ENCODE measurements at places on chromosomes 6 and 20. TPM values are rescaled to one million over a fixed set of nuclear protein-coding genes. Genes with fewer than 3 reads are reported as not detected.

GRCh38 chr6:144613859-144614258 is 328.7 kb downstream of the UTRN start:
- H3K27ac ChIP-seq = no peak overlapping the region
- no peak for DNase-seq
- no peaks in the 10 kb centered on the region for H3K36me3 ChIP-seq
- H3K27me3 ChIP-seq = no peaks in the 10 kb centered on the region
- H3K4me3 ChIP-seq = no peak overlapping the region

Gene FKBP1C
- 0.17 TPM for total RNA-seq

- no peaks in the 10 kb centered on the region for H3K36me3 ChIP-seq
- H3K4me1 ChIP-seq = no peaks in the 10 kb centered on the region
- no peak overlapping the region for H3K4me3 ChIP-seq
- no peaks in the 10 kb centered on the region for H3K27me3 ChIP-seq
- no peak overlapping the region for H3K27ac ChIP-seq
- no peak for DNase-seq
These were observed 29.5 kb downstream of the MTHFD1L start for GRCh38 chr6:150894935-150895552.

Gene NKX2-4
- not detected for total RNA-seq

DNA sequence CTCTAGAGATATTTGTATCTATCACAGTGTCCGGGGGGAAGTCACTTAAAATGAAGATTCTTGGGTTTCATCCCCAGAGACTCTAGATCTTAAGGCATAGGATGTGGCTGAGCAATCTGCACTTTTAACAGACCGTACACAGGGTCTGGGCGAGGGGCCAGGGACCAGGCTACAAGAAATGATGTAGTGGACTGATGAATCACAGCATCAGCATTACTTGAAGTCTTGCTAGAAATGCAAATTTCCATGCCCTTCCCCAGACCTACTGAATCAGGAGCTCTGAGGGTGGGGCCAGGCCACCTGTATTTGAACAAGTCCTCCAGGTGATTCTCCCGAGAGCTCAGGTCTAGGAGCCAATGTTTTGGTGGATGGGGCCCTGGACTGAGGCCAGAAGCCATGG is 168.4 kb downstream of the DOK5 start:
- DNase-seq = no peak
- no peak overlapping the region for H3K27ac ChIP-seq
- H3K4me3 ChIP-seq = no peak overlapping the region
- no peaks in the 10 kb centered on the region for H3K27me3 ChIP-seq

GRCh38 chr6:7241709-7242645 is 71.0 kb downstream of the SSR1 start:
- no peak overlapping the region for H3K4me3 ChIP-seq
- no peaks in the 10 kb centered on the region for H3K36me3 ChIP-seq
- H3K27ac ChIP-seq = peak overlapping the region; percentile 62
- peaks cover 59% of the 10 kb centered on the region for H3K4me1 ChIP-seq

Gene WFDC5
- total RNA-seq = not detected

Gene SIGLEC1
- 0.20 TPM for total RNA-seq

Gene DNAAF9
- 3.9 TPM for total RNA-seq

Gene SLC17A5
- total RNA-seq = 4.0 TPM

- no peaks in the 10 kb centered on the region for H3K27me3 ChIP-seq
- no peaks in the 10 kb centered on the region for H3K4me1 ChIP-seq
- no peaks in the 10 kb centered on the region for H3K36me3 ChIP-seq
- H3K4me3 ChIP-seq = no peak overlapping the region
- no peak overlapping the region for H3K27ac ChIP-seq
These were observed 686.9 kb upstream of the CITED2 start for GRCh38 chr6:140061110-140062042.

GRCh38 chr20:32359633-32360332 is 1.7 kb downstream of the ASXL1 start:
- H3K27me3 ChIP-seq = no peaks in the 10 kb centered on the region
- H3K27ac ChIP-seq = peak overlapping the region; percentile 94
- no peaks in the 10 kb centered on the region for H3K36me3 ChIP-seq
- DNase-seq = no peak
- H3K4me3 ChIP-seq = peak overlapping the region; percentile 94

Gene NKX2-2
- total RNA-seq = 3.9 TPM

GRCh38 chr6:92433911-92434310 is 985.4 kb downstream of the EPHA7 start:
- H3K4me1 ChIP-seq = no peaks in the 10 kb centered on the region
- H3K4me3 ChIP-seq = no peak overlapping the region
- no peaks in the 10 kb centered on the region for H3K36me3 ChIP-seq
- no peak for DNase-seq
- no peaks in the 10 kb centered on the region for H3K27me3 ChIP-seq
- no peak overlapping the region for H3K27ac ChIP-seq

Gene SLC52A3
- 0.79 TPM for total RNA-seq

DNA sequence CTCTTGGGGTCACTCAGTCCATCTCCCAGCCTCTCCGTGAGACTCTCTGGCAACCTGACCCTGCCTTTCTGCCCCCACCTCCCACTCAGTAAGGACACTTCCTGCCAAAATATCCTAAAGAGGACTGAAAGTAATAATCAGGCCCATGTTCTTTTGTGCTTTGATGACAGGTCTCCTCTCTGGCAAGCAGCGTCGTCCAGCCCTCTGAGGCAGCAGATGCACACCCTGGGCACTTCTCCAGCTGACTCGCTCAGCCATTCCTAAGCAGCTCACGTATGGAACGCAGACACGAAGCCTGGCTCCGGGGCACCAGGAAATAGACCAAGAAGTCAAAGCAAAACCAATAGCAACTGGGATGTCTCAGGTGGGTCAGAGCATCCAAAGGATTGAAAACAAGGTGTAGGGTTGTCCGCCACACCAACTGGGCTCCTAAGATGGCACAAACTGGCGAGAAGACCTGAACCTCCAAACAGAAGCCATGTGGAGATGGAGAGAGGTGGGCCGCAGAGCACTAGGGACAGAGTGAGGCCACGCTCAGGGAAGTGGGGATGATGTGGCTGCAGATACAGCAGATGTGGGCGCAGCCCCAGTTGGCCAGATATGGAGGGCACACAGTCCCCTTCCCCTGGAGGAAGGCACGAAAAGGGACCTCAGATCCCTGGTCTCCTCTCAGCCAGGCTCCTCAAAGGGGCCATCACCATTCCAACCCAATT is 99.3 kb downstream of the PRND start:
- no peaks in the 10 kb centered on the region for H3K27me3 ChIP-seq
- H3K36me3 ChIP-seq = no peaks in the 10 kb centered on the region
- no peak for DNase-seq

DNA sequence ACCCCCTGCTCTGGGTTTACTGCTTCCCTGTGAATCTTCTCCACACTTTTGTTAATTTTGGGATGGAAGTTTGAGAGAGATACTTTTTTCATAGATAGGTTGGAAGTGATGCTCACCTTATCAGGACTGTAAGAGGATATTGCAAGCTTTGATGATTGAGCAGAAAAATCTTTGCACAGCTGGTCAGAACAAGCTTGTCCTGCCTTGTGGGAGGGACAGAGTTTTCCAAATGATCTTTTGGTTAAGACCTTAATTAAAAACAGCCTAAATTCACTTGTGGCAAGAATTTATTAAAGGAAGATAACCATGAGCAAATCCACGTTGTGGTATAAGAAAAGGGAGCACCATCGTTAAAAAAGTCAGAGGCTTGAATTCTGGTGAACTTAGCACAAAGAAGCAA is 32.2 kb downstream of the E2F3 start:
- no peak overlapping the region for H3K4me3 ChIP-seq
- H3K27ac ChIP-seq = no peak overlapping the region
- no peaks in the 10 kb centered on the region for H3K4me1 ChIP-seq
- H3K36me3 ChIP-seq = no peaks in the 10 kb centered on the region
- no peak for DNase-seq

Gene LZTS3
- total RNA-seq = 18.9 TPM

DNA sequence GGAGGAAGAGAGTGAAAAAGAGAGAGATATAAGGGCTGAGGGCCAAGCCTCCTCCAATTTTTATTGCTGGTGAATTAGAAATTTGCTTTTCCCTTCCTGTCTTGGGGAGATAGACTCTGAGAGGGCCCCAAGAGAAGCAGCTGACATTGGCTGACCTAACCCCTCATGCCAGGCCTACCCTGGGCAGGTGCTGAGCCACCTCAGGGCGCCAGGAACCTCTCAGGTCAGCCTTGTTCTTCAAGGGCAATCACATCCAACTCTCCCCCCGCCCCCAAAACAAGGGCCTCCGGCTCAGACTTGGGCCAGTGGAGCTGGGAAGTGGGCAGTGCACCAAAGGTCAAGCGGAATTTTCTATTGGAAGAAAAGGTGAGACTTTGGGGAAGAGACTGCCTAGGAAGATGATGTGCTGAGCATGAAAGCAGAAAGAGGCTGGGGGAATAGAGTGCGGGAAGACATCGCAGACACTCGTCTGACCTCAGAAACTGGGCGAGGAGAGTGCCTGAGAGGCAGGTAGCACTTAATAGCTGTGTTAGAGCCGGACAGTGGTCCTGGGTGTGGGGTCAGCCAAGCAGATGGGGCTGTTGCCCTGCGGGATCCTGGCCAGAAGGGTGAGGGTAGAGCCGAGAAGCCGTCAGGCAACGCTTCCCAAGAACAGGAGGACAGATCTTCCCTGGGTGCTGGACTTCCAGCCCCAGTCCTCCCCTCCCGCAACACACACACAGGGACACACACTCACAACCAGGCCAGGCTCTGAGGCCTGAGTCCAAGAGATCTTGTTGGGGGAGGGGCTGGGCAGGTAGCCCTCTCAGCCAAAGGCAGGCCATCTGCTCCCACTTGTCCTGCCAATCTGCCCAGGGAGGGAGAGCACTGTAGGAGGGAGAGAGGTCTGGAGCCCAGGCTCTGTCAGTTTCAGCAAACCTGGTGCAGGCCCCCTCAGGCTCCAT is 3.7 kb upstream of the FASTKD5 start:
- H3K27me3 ChIP-seq = no peaks in the 10 kb centered on the region
- no peak overlapping the region for H3K27ac ChIP-seq
- no peak for DNase-seq
- H3K4me1 ChIP-seq = peaks cover 2% of the 10 kb centered on the region

DNA sequence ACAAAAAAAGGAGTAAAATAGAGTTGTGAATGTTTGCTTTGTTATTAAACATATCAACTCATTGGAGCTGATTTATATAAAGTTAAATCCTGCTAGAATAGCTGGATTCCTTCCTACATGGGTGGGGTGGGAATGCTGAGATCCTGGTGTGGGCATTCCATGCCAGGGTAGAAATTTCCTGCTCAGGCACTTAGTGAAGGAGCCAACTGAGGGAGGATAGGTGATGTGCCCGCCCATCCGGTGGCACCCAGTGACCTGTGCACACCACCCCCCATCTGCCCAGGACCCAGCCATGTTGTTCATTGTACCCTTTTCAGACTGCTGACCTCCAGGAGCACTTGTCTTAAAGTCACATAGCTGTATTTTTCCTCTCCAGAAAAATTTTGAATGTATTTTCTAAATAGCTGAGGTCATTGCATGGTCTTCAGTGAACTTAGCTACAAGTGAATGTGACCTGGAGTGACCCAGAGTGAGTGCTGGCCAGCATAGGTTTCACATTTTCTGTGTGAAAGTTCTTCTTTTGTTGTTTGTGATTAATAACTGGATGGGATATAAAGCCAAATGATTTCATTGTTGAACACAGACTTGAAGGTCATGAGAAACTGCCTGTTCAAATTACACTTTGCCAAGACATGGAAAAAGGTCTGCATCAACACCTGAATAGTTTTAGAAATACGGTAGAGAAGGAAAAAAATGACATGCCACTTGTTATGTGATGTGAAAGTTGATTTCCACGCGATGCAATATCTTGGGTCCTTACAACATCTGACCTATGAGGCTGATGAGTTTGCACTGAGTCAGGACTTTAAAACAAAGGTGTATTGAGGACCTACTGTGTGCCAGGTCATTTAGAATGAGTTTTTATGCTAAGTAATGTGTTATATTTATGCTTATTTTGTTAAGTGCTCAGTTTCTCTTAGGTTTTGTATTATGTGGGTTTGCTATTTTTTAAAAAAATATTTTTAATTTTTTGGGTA is 77.2 kb downstream of the UTRN start:
- H3K4me3 ChIP-seq = no peak overlapping the region
- DNase-seq = no peak
- no peaks in the 10 kb centered on the region for H3K36me3 ChIP-seq

- H3K4me1 ChIP-seq = no peaks in the 10 kb centered on the region
- no peak overlapping the region for H3K4me3 ChIP-seq
- no peaks in the 10 kb centered on the region for H3K36me3 ChIP-seq
These were observed 377.5 kb downstream of the CDKAL1 start for GRCh38 chr6:20911712-20912111.

Gene SPTLC3
- total RNA-seq = 9.3 TPM

DNA sequence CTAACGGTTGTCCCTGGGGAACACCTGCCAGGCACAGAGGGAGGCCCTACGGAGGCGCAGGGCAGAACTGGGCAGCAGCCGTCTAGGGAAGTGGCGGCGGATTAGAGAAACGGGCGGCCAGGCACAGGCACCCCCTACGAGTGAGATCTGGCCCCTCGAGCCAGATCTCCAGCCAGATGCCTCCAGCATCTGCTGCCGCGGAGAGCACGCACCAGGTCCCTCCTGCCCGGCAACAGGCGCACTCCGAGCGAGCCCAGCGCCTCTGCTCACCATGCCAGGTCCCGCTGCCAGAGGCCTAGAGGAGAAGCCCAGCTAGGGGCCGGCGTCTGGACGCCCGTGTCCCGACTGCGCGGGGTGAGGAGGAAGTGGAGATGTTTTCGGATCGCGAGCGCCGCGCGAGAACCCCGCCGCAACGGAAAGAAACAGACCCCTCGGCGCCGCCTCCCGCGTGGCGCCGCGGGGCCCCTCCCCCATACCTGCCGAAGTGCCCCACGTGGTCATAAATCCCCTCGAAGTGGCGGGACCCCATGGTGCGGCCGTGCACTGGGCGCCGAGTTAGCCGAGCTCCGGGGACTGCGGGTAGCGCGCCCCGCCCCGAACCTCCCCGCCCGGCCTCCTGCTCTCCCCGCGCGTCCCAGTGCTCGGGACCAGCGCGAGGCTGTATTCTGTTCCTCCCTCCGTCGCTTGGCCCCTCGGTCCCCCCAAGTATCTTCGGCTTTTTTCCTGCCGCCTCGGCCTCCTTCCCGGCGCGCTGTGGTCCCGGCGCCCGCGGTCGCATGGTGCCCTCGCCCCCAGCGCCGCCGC is at the start of gene SLC22A16:
Gene SLC22A16, minus strand, starts transcription at position 568 of the 804 bp plus-strand sequence. Its CDS starts 39 bp downstream, at position 529.
- H3K36me3 ChIP-seq = no peaks in the 10 kb centered on the region
- no peak within 1 kb of the TSS for H3K27ac ChIP-seq
- no peaks in the 10 kb centered on the region for H3K4me1 ChIP-seq
- peak within 1 kb of the TSS; percentile 7 for H3K4me3 ChIP-seq
- DNase-seq = peak; percentile 58

- peaks cover 9% of the 10 kb centered on the region for H3K4me1 ChIP-seq
- peak overlapping the region; percentile 34 for H3K4me3 ChIP-seq
- no peak for DNase-seq
- peak overlapping the region; percentile 97 for H3K27ac ChIP-seq
These were observed 74.6 kb downstream of the OR2B2 start for GRCh38 chr6:27837625-27838057.

All from pancreas (tissue), 10 donors.